Right atrium auricular region (tissue), 2 donors: ENCODE measurements at places on chromosomes 5 and 9. TPM values are rescaled to one million over a fixed set of nuclear protein-coding genes. Genes with fewer than 3 reads are reported as not detected.

GRCh38 chr5:78509884-78510769, 138.4 kb downstream of the LHFPL2 start:
- H3K36me3 ChIP-seq: no peaks in the 10 kb centered on the region
- no peaks in the 10 kb centered on the region for H3K27me3 ChIP-seq
- peaks cover 59% of the 10 kb centered on the region for H3K4me1 ChIP-seq
- peak overlapping the region; percentile 38 for H3K4me3 ChIP-seq
- peak overlapping the region; percentile 67 for H3K27ac ChIP-seq

DNA sequence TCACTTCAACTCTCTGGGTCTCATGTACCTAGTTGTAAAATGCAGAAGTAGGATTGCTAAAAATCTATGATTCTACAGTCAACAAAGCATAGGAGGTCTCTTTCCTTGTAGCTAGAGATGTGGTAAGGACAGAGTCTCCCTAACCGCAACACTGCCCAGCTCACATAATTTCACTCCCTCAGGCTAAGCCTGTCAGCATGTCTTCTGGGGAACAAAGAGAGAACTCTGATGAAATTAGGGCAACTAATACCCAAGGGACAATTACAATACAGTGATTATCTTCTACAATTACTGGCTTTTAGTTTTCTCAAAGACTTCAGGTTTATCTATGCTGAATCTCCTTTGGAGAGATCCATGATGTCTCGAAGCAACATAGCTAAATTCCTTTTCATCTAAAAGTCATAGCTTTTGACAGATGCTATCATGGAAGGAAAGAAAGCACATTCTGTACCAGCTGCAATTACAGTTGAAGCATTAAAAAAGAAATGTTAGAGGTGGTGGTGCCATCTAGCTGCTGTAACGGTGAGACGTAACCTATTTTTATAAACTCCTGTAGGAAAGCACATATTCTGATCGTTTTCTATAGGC, 141.1 kb upstream of the TARS1 start:
- H3K4me3 ChIP-seq: no peak overlapping the region
- H3K4me1 ChIP-seq: peaks cover 14% of the 10 kb centered on the region
- H3K27ac ChIP-seq: no peak overlapping the region

- H3K4me3 ChIP-seq: no peak overlapping the region
- H3K27ac ChIP-seq: no peak overlapping the region
- H3K4me1 ChIP-seq: no peaks in the 10 kb centered on the region
- H3K27me3 ChIP-seq: no peaks in the 10 kb centered on the region
Observed at GRCh38 chr5:125181955-125182354, 435.5 kb upstream of the ZNF608 start.

HRH2 gene
- total RNA-seq: 18.9 TPM

GRCh38 chr5:126868338-126869004, 91.5 kb downstream of the LMNB1 start:
- H3K4me3 ChIP-seq: no peak overlapping the region
- no peaks in the 10 kb centered on the region for H3K36me3 ChIP-seq
- no peak overlapping the region for H3K27ac ChIP-seq
- no peaks in the 10 kb centered on the region for H3K27me3 ChIP-seq
- no peak for DNase-seq

PLAC8L1 gene
- not detected for total RNA-seq

DNA sequence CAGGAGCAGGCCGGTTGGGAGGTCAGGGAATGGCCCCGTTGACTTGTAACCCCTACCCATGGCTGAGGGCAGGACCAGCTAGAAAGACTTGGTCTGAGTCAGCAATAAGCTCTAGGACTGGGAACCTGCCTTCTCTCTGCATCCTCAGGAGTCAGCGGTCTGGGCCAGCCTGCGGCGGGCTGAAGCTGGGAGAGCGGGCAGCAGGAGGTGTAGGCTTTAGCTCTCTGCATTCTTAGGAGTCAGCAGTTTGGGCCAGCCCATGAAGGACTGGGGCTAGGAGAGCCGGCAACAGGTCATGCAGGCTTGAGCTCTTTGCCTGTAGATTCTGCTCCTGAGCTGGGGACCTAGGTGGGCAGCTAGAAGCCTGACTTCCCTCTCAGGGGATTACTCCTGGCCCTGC, 6.4 kb upstream of the SMIM32 start:
- peak; percentile 30 for DNase-seq
- H3K4me1 ChIP-seq: no peaks in the 10 kb centered on the region
- H3K27me3 ChIP-seq: no peaks in the 10 kb centered on the region
- H3K27ac ChIP-seq: no peak overlapping the region
- no peak overlapping the region for H3K4me3 ChIP-seq

- no peaks in the 10 kb centered on the region for H3K27me3 ChIP-seq
- H3K4me1 ChIP-seq: no peaks in the 10 kb centered on the region
- H3K36me3 ChIP-seq: no peaks in the 10 kb centered on the region
- no peak for DNase-seq
- H3K27ac ChIP-seq: no peak overlapping the region
Observed at GRCh38 chr5:142087920-142088679, 20.5 kb upstream of the NDFIP1 start.

SHISAL2B gene
- not detected for total RNA-seq

DNA sequence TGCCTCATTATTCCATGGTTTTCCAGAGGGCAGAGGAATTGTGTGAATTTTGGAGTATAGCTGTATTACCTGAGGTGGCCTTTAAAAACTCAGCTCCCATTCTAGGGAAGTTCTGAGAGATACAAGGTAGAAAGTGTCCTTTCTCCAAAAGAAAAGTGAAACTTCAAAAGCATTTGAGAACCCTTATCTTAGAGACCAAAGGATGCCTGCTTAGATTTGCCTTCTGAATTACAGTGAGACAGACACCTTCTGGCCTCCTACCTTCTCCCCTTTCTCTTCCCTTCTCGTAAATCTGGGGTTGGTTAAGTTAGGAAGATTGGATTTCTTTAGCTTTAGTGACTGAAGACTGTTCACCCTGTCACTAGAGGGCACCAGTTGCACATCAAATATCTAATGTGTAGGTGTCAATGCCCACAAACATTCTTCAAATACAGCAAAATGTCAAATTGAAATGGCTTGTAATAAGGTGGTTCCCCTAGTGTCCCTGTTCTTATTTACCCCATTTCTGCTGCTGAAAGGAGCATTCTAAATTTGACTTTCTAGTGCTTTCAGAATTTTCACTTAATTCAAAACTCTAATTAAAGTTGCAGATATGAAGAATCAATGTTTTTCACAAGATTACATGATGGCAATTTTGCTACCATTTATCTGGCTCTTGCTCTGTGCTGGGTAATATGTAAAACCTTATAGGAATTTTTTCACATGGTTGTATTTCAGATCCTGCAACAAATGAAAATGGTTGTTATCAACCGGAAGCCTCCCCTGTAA, 46.7 kb downstream of the PRRC1 start:
- no peak for DNase-seq
- no peak overlapping the region for H3K27ac ChIP-seq
- H3K4me1 ChIP-seq: no peaks in the 10 kb centered on the region
- no peaks in the 10 kb centered on the region for H3K36me3 ChIP-seq

GRCh38 chr9:33161011-33161588, 6.0 kb downstream of the B4GALT1 start:
- H3K36me3 ChIP-seq: no peaks in the 10 kb centered on the region
- peaks cover 87% of the 10 kb centered on the region for H3K4me1 ChIP-seq
- H3K4me3 ChIP-seq: no peak overlapping the region
- H3K27ac ChIP-seq: peak overlapping the region; percentile 99
